IMR-90 (cell line): ENCODE measurements at places on chromosomes 3 and 15. TPM values are rescaled to one million over a fixed set of nuclear protein-coding genes. Genes with fewer than 3 reads are reported as not detected.

DNA sequence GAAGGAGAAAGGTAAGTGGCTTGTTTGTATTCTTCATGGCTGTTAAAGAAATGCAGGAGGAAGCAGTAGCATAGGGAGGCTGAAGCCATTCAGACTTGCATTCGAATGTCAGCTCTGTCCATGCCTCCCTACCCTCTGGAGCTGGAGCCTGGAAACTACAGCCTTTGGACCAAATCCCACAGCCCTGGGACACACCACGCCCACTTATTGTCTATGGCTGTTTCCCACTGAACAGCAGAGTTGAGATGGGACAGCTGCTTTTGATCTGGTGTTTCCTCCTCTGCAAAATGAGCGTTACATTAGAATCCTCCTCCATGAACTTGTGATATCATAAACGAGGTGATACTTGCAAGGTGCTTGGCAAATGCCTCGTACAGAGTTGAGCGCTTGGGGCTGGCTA, 3.6 kb downstream of the FAM107A start:
- no peak for DNase-seq
- no peaks in the 10 kb centered on the region; the same call in 1 of the 2 replicates for H3K4me1 ChIP-seq
- H3K27me3 ChIP-seq, result peaks cover 17% of the 10 kb centered on the region
- H3K4me3 ChIP-seq, result no peak overlapping the region

GRCh38 chr15:40365624-40366456, 7.8 kb downstream of the DISP2 start:
- no peak overlapping the region for H3K4me3 ChIP-seq
- no peak overlapping the region for H3K27ac ChIP-seq
- H3K4me1 ChIP-seq, result peaks cover 2% of the 10 kb centered on the region; the same call in 1 of the 2 replicates
- peaks cover 9% of the 10 kb centered on the region for H3K27me3 ChIP-seq
- no peak for DNase-seq

GOLGA8K gene
- not detected in 2 replicates for total RNA-seq

CSPG4 gene
- 12.4 and 14.7 TPM in 2 replicates for total RNA-seq

CCR1 gene
- total RNA-seq, result not detected in 2 replicates

DUOXA2 gene
- total RNA-seq, result not detected in 2 replicates
